Naive B cell (primary cell): ENCODE measurements at places on chromosomes 12 and 14.

DNA sequence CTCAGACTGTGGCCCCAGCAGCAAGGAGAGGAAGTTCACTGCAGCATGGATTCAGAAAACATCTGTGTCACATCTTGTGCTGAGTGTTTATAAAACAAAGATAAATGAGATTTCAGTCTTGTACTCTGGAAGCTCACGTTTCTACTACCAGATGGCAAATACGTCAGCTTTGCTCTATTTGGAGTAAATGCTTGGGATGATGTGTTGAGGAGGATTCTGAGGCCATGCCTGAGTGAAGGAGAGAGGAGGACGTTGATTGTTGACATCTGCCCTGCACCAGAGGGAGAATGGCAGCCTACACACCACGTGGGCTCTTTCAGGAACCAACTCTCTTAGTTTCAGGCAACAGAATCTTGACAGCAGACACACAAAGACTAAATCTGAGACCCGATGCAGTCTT, 188.9 kb downstream of the TMEM132C start:
- DNase-seq: no peak

DNA sequence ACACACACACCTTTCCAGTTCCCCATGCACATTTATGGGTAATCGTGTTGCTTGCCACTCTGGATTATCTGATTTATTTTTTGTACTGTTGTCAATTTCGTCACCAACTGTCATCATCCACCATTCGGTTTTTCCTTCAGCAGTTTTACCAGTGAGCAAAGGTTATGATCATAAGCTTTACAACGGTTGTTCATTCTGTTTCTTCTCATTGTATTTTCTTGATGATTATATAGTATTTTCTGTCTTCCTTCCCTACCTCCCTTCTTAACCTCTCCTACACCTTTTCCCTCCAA, 680 bp downstream of the NECAP1 start:
- no peak for DNase-seq

DNA sequence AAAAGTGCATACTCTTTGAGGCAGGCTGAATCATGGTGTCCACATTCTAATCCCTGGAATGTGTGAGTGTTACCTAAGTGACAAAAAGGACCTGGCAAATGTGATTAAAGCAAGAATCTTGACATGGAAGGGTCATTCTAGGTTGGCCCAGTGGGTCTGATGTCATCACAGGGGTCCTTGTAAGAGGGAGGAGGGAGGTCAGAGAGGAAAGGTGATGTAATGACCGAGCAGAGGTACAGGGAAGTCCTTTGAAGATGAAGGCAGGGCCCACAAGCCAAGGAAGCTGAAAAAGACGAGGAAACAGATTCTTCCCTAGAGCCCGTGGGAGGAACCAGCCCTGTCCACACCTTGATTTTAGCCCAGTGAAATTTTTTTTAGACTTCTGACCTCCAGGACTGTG, 60.1 kb downstream of the MAP1LC3B2 start:
- no peak for DNase-seq

GRCh38 chr14:50659327-50659974, 8.7 kb downstream of the SAV1 start:
- no peak for DNase-seq
